ENCODE measurements at places on chromosomes 6 and 20.

DNA sequence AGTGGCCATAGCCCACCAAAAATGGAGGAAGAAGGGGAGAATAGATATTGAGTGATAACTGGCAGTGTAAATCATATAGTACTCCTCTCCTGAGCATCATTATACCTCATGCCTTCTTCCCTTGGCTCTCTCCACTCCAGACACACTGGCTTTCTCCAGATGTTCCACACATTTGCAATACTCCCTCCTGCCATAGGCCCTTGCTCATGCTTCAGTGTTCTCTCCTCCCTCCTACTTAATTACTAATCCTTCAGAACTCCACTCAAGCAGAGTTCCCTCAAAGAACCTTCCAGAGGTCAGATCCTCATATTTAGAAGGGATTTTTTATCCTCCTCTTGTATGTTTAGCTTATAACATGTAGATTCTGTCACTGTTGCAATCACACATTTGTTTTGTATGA lies 279.5 kb upstream of the SUPT3H start:
- DNase-seq, result no peak

GRCh38 chr20:608970-609369 lies 1.1 kb downstream of the TCF15 start:
- no peak for DNase-seq

DNA sequence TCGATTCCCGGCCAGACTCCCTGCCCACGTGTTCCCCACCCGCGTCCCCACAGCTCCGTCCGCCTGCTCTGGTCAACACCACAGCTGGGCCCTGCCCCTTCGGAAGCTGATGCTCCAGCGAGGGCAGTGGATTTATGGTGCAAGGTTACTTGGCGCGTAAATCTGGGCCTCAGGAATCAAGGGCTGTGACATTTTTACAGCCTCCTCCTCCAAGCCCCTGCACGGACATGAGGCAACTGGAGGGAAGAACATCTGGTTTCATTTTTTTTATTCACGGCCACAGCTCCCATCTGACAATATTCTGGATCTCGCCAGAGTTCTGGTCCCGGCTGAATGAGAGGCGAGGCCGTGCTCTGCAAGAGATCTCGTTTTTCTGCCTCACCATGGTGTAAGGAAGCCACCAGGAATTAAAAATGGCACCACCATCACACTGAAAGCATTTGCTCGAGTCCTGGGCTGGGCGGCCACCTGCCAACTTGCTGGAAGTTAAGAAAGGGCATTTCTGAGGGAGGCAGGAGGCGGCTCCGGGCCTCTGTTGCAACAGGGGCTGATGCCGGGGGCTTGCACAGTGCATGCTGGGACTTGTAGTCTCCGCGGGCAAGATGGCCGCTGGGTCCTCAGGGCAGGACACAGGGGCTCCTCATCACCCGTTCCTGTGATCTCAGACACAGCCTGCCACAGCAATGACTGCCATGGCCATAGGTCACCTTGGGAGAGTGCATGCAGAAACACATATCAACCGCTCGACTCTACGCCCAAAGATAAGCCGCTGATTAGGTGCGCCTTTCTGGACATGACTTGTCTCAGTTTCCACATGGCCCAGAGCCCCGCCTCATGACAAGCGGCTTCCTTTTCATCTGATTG lies 148.5 kb downstream of the LY86 start:
- DNase-seq, result no peak

DNA sequence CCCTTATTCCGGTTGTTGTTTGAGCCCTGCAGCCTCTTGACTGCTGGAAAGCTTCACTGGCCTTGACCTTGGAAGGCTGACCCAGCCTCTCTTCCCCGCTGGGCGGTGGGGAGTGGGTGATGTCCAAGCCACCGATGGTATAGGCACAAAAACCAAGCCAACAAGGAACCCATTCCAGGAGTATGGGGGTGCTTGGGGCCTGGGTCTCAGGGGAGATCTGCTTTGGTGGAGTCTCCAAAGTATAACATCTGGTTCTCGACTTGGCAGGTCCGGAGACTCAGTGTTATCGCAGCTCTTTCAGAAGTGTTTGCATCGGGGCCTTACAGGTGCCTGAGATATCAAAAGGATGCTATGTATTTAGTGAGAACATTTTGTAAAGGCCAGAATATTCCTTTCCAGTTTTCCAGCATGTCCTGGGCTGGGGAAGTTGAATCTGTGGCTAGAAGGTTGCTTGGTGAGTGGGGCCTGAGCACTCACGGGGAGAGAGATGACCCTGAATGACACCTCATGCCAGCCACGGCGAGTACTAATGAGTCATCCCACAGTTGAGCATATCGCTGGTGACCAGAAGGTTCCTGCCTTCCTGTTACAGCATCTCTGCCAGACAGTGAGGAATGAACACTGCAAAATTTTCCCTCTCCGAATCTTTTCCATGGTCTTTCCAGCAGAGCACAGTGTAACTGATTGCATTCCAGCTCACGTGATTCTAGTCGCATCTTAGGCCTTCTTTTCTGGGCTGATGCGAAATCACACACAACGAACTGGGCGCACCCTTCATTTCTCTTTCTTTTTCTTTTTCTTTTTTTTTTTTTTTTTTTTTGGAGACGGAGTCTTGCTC lies 133.9 kb downstream of the ZDHHC14 start:
- DNase-seq, result no peak

DNA sequence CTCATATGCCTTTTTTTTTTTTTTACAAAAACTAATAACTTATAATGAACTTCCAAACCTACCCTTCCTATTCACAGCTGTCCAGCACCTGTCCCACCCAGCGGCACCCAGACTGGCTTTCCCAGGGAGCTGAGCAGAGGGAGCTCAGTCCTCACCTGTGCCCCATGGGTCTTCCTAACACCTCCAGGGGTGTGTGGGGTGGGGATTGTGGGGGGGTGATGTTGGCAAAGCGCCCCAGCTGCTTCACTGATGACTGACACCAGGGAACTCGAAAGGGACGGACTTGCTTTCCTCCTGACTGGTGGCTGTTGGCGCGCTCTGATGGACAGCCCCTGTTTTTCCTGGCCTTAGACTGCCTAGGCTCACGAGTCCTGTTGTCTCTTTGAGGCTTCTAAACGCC lies 14.2 kb upstream of the SYNJ2 start:
- DNase-seq, result no peak

DNA sequence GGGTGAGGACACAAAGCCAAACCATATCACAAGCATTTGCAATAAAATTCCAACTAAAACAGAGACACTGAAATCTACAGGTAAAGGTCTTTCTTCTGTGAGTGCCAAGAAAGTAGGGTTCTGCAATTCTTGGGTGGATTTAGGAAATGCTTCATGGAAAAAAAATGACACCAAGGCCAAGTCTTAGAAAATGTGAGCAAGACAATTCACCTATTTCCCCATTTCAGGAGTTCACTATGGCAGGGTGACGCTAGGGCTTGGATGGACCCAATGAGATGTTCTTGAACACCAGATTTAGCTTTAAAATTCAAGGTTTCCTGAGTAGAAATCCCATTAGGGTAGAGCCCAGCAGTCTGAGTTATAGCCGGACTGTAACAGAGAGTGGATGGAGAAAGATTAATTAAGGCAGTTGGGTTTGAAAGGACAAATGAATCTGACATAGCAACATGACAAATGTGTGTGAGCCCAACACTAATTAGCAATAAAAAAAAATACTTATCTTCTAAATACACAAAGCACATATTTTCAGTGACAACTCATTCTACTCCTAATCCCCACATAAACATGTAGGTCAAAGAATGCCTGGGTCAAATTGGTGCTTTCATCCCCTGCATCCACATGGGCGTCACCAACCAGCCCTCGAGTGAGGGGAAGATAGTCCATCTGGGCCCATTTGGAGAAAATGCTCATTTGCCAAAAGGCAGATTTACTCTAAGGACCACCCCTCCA lies 180.4 kb upstream of the JARID2 start:
- DNase-seq, result no peak

DNA sequence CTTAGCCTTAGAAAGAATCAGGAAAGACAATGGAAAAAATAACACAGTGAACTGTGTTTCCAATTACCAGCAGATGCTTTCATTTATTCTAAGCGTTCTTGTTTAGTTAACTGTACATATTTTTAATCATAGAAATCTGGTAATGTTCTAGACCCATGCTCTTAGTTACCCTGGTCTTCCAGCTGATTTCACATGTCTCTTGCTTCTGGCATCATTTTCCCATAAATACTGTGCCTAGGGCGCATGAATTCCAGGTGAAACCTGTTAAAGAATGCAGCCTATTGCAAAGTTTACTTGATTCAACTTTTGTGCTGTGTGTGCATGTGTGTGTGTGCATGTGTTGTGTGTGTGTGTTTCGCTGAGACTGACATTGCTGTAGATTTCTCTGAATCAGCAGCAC lies 178.6 kb downstream of the PDE7B start:
- DNase-seq, result no peak

DNA sequence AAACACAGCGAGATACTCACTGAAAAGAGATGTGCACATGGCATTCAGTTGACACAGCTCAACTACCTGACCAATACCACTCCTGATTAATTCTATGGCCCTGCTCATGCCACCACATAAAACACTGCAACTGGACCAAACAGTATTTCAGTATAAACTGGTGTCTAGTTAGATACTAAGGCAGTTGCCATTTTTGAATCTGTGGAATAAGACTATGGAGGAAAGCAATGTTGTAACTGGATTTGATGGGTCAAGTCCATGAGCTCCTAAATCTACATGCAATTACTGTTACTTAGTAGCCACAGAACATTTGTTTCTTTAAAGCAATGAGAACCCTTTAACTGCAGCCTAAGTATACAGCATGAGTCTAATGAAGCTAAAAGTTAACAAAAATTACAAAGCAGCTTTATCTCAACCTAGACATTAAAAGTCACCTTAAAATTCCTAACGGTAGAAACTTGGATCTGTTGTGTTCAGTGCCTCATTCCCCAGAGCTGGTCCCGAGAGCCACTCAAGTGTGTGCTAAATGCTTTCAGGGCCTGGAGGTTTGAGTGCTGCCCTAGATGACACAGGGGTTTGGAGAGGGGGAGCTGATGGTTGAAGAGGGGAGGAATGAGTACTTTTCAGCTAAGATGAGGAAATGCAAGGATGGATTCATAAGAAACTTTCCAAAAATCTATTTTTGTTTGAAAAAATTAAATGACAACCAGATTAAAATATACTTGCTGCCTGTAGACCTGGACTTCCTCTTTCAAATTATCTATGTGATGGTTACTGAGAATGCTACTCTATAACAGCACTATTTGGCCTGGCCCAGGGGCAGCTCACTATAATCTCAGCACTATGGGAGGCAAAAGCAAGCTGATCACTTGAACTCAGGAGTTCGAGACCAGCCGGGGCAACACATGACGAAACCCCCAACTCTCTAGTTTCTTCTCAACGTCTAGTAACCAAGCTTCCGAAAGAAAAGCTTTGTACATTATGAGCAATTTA lies 15.6 kb downstream of the SNX5 start:
- DNase-seq, result no peak

GRCh38 chr6:130372786-130373185 lies 7.0 kb downstream of the TMEM200A start:
- DNase-seq, result no peak

DNA sequence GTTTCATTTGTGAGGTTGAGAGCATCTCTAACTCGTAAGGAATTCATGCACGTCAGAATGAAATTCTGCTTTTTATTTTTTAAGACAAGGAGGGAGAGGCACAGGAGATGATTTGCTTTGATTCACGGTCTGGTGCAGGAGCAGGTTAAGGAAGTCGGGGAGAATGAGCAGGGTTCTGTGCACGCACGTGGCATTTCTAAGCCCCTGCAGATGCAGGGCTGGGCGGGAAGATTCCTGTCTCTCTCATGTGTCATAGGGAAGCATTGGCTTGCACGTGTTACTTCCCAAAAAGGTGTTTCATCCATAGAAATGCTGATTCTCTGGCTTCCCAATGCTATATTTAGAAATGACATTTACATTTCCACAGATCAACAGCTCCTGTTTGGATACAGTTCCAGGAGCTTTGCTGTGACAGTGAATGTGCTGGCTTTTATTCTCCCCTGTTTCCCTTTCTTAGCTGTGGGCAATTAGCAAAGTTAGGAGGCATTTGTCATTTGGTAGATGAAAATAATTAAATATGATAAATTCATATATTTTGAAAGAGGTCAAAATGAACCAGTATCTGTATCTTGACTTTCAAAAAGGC lies 119.7 kb upstream of the ZFP64 start:
- DNase-seq, result no peak

- DNase-seq, result no peak
Observed at GRCh38 chr6:110544472-110544871, 68.1 kb upstream of the SLC22A16 start.

DNA sequence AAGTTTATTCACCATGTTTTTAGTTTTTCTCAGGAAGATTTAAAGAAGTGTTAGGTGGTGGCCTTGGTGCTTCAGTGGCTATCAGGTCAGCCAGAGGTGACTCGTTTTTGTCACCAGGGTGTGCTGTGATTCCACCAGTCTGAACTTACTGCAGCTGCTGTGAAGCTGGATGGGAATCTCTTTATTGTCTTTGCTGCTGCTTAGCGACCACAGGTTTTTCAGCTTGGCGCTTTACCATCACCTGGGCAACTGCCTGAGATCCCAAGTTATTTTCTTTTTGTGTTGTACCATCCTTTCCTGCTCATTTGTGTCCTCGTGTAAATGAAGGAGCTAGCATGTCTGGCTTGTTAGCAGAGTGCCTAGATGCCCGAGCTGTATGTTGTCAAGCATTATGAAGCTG lies 146.9 kb downstream of the MACROD2 start:
- DNase-seq, result no peak

GRCh38 chr20:2136275-2136674 lies 34.6 kb downstream of the STK35 start:
- no peak for DNase-seq

DNA sequence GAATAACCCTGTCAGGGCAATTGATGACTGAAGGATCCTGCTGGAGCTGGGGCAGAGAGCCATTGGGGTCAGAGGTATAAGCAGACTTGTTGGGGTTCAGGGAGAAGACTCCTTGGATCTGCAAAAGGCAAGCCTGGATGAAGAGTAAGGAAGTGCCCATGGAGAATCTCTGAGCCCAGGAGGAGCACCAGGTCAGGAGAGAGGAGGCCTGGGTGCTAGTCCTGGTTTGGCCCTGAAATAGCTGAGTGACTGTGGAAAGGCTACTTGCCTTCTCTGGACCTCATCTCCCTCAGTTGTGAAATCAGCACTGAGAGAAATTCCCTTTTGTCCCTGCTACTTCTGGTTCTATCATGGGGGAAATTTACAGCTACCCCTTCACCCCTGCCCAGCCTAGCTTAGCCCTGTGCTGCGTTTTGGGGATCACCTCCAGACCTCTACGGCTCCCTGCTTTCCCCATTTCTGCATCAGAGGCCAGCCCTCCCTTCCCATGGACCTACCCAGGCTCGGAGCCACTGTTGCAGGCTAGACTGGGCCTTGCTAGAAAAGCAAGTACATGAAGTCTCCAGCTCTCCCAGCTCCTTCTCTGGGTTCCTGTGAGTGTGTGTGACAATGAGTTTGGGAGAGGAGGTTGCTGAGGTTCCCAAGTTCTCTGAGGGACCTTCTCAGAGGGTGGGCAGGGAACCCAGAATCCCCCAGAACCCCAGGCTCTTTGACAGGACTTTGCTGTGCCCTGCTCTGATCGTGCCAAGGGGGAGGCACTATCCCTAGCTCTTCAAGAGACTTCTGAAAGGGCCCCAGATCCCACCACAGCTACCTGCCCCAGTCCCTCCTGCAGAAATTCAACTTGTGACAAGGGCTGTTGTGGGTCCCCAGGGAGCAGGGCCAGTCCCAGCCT lies 2.3 kb upstream of the NCR2 start:
- no peak for DNase-seq

All from stimulated activated CD4-positive, alpha-beta T cell treated with anti-CD3 and anti-CD28 coated beads, Interleukin-1b, Interleukin-23, amount 100 ng/mL, for 1 hour (primary cell).